ENCODE measurements at places on chromosomes 11 and 22.

DNA sequence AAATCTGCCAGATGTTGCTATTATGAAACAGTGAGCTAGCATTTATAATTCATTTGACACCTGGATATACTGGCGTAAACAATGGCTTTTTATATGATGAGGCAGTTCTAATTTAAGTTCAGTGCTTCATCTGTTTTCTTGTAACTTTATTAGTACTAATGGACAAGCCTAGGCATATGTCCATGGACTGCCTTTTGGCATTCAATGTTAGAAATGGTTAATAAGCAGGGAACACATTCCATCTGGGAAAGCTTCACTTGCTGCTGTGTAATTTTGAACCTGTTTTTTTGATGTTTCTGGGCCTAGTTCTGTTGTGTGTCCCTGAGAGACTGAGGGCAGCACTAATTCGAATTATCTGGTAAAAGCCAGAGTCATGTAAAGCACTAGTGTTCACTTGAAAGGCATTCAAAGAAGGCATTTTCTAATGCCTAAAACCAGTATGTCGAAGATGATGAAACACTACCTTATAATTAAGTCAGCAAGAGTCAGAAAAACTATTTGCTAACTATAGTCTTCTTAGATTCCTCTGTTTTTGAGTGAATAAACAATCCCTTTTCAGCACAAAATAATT is 138.5 kb downstream of the SWAP70 start:
- no peak for DNase-seq

DNA sequence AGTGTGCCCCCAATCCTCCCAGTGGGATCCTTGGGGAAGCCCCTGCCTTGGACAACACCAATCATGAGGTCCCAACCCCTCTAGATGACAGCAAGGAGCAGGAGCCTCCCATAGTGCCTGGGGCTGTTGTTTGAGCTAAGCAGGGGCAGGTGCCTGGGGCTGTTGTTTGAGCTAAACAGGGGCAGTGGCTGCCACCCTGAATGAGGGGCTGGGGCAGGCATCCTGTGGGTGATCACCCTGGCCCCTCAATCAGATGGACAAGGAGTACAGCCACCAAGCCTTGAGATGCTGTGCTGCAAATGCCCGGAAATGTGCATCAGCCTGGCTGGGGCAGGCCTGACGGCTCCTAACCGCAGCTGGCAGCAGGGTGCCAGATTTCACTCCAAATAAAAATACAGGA is 66.7 kb downstream of the MYEOV start:
- DNase-seq, result no peak

- DNase-seq, result no peak
Observed at GRCh38 chr22:26985206-26985605, 327.8 kb downstream of the MIAT start.

DNA sequence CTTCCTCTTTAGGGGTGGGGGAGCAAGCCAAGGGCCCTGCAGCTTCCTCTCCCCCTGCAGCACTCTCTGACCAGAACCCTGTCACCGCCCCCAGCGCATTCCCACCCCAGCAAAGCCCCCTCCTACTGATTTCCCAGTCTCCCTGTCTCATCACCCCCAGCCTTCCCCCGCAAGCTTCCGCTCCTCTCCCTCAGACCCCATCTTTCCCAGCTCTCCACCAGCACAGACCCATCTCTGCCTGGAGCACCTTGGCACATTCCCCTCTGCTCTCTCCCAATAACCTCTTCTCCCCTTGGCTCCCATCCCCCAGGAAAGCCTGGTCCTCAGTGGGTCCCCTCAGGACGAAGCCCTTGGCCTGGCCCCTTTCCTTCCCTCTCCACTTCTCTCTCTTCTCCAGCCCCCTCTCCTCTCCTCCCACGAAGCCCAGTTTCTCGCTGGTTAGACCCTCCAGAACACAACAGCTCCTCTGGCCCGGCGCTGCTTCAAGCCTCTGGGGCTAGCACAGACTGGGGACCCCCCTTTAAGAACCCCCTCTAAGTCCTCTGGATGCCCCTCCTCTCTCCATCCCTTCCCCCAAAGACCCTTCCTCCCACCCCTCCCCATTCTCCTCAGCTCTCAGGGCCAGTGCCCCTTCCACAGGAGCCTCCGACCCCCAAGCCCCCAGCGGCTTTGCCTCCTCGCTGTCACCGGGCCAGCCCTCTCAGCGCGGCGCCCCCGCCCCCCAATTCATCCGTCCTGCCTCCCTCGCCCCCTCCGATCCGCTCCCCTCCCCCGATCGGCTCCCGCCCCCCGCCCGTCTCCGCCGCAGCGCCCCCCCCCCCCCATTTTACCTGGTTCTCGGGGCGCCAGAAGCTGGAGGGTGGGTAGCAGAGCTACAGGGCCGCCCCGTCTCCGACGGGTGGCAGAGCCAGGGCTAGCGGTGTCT is 594 bp downstream of the NRXN2 start:
- DNase-seq, result no peak

DNA sequence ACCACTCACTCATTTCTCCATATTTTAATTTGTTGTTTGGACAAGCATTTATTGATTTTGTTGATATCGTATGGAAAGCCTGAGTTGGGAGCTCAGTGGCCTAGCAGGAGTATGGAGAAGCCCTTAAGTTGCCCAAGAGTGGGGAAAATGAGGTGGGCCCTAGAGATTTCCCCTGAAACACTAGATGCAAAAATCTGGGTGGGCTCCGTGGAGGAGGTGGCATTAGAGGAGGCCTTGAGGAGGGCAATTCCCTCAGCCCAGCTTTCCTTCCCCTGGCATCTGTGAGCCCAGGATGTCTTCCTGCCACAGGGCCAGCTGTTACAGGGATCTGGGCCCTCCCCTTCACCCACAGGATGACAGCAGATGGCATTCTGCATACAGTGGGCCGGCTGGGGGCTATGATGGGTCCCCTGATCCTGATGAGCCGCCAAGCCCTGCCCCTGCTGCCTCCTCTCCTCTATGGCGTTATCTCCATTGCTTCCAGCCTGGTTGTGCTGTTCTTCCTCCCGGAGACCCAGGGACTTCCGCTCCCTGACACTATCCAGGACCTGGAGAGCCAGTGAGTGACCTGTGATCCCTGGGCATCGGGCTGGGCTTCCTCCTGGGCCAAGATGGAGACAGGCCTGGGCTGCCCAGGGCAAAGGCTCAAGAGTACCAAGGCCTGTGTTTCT is 21.6 kb upstream of the SLC22A12 start:
- no peak for DNase-seq

- DNase-seq, result no peak
Observed at GRCh38 chr11:11937957-11938356, 70.5 kb downstream of the DKK3 start.

DNA sequence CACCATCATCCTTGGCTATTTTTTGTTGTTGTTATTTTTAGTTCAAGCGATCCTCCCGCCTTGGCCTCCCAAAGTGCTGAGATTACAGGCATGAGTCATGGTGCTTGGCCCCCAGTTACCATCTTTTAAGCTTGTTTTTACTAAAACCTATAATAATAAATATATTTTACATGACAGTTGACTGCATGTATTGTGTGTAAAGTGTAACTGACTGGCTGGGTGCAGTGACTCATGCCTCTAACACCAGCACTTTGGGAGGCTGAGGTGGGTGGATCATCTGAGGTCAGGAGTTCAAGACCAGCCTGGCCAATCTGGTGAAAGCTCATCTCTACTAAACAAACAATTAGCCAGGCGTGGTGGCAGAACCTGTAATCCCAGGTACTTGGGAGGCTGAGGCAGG is 386.2 kb downstream of the TENM4 start:
- no peak for DNase-seq

All from stimulated activated CD4-positive, alpha-beta T cell treated with anti-CD3 and anti-CD28 coated beads, Interleukin-2, amount 100 ng/mL, for 4 hours (primary cell).